A549 (cell line): ENCODE measurements at places on chromosomes 7 and 10.

DNA sequence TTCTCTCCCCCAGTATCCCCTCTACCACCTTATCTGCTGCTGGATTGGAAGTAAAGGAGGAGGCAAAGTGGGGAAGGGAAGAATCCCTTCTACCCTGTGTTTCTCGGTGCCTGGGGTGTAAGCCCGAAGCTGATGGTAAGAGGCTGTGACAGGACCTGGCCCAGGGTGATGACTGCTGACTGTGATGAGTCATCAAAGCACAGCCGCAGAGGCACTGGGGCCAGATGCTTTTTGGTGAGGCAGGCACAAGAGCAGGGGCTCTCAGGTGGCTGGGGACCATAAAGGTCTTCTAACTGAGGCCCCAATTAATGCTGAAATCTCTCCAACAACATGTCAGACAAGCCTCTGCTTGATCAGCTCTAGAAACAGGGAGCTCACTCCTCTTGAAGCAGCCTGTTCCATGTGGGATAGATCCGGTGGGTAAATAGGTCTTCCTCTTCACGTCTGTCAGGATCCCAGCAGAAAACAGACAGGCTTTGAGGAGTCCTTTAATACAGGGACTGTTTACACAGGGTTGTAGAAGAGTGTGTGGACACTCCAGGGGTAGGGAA lies 86.1 kb upstream of the PCBD1 start:
- DNase-seq: peak; percentile 49

GRCh38 chr10:88156341-88156740 lies 292.9 kb downstream of the PTEN start:
- no peak for DNase-seq

DNA sequence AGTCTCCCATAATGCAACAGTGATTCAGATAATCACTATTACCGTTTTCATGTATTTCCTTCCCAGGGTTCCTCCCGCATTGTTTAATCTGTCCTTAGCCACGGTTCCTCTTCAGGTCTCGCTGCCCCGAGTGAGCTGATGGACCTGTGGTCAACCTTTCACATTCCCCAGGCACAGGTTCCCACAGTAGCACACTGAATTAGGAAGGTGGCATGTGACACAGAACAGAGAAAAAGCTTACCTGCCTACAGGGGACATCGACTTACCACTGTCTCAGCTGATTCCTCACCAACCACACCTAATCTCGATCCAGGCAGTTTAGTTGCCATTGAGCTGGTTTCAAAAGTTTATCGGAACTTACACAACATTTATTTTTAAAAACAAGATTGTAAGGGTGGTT lies 72.2 kb downstream of the MTURN start:
- no peak for DNase-seq

GRCh38 chr7:86130268-86130667 lies 513.4 kb upstream of the GRM3 start:
- DNase-seq: no peak

GRCh38 chr10:122021379-122021778 lies 32.4 kb downstream of the TACC2 start:
- DNase-seq: no peak

DNA sequence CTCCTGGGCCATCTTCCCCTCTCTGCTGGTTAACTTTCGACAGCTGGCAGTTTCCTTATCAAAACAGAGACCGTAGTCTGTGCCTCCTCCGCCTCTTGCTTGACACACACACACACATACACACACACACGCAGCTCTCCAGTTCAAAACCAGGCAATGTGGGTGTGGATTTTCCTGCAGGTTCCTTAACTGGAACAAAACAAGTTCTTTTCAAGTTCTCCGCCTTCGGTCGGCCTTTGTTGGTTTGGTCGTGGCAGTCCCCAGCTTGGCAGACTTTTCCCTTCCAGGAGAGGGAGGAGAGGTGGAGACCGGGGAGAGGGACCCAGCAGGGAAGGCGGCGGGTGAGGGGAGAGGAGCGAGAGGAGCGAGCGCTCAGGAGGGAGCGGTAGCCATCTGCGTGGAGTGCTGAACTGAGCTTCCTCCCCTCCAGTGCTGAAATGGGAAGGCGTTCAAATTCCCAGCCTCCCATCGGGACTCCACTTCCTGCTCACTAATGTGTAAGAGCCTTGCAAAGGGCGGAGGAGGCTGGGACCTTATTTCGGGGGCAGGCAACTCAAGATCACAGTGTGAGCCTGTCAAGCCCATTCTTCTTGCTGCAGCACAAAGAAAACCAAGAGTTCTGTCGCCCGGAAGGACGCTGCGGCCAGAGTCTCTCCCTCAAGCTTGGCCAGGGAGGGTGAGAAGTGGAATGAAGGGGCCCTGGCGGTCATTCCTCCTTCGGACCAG lies 120.6 kb downstream of the PRPF18 start:
- peak; percentile 61 for DNase-seq

- DNase-seq: no peak
Observed at GRCh38 chr10:123897146-123897545, 5.5 kb upstream of the CPXM2 start.

- DNase-seq: no peak
Observed at GRCh38 chr10:36559412-36560400, 565.7 kb upstream of the ANKRD30A start.

- no peak for DNase-seq
Observed at GRCh38 chr7:128082431-128082830, 51.2 kb upstream of the LRRC4 start.

DNA sequence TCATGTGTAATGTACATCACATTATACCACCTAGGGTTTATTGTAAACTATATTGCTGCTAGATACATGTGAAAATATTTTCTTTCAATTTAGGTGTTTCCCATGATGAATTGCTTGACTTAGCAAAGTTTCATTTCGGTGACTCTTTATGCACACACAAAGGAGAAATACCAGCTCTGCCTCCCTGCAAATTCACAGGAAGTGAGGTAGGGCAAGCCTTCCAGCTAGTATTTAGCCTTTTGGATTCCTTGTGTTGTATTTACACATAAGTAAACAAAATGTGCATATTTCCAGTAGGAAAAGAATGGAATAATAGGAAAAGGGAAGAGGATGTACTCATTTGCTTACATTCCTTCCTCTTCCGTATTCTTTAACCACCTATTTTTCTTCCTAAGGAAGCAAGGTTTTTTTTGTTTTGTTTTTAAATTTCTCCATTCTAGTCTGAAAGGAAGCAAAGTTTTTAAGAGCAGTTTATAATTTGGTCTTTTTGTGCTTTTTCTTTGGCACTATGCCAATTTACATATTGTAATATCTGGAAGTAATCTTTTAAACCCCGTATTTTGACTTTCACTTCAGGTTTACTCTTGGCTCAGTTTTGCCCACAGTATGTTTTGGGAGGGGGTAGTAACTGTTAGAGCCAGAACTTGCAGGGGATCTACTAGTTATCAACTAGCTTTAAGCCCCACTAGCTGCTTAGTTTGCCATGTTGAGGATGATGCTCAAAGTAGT lies 10.4 kb downstream of the PMPCB start:
- no peak for DNase-seq

DNA sequence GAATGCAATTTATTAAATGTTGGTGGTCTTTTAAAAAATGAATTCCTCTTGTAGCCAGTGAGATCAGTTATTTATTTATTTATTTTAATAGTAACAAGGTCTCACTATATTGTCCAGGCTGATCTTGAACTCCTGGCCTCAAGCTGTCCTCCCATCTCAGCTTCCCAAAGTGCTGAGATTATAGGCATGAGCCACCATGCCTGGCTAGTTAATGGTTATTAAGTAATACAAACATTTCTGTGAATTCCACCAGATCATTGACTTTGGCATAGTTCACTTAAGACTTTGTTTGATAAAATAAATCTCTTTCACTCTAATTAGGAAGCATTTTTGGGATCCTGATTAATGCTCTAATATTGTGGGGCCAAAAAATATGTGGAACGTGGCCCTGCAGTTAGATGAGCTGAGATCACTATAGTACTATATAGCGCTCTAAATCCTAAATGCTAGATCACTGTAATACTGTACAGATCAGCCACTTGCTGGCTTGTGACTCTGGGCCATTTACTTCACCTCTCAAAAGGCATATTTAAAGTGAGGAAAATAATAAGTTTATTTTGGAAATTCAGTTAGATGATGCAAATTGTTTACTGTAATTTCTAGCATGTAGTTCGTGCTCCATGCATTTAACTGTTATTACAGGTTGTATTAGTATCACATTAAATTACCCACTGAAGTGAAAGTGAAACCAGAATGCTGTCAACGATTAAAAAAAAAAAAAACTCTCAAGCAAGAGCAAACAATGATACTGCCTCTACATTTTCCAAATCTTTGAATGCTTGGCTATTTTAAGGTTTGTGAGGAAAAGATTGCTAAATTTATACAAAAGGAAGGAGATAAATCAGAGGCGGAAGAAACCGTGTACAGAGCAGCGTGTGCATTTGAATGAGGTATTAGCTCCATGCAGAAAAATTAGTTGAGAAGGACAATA lies 15.9 kb upstream of the FAS start:
- DNase-seq: no peak

- DNase-seq: no peak
Observed at GRCh38 chr10:101155896-101156295, 24.8 kb downstream of the TLX1 start.

GRCh38 chr10:129568583-129569344 lies 101.7 kb downstream of the MGMT start:
- no peak for DNase-seq

GRCh38 chr10:7424919-7425318 lies 14.1 kb upstream of the SFMBT2 start:
- DNase-seq: no peak

DNA sequence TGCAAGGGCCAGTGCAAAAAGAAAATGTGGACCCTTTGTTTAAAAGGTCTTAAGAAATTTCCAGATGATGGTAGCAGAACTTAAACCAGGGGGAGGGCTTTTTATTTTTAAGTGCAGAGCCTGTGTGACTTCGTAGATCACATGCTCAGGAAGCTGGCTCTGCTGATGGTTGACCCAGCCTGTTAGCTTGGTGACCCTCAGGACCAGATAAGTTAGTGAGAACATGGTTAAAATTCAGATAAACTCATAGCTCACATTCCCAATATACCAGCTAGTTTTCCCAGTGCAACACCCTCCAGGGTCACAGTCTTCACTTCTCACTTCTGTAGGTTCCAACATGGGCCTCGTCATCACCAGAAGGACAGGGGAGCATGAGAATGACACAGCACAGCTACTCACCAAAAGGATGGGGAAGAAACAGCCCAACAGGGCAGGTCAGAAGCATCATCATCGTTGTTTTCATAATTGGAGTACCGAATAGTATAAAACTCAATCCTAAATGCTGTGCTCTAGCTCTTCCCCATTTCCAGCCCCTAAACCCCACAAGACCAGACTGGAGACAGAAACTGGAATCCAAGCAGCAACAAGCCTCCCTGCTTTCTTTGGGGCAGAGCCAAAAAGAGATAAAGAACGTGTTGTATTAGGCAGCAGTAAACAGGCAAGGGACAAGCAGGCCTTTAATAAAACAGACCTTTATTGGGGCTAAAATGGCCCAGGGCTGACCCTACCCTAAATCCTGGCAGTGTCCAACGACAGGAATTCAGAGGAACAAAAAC lies 102.2 kb upstream of the ANKRD1 start:
- no peak for DNase-seq

- DNase-seq: no peak
Observed at GRCh38 chr7:106812027-106812643, 52.9 kb upstream of the PIK3CG start.

DNA sequence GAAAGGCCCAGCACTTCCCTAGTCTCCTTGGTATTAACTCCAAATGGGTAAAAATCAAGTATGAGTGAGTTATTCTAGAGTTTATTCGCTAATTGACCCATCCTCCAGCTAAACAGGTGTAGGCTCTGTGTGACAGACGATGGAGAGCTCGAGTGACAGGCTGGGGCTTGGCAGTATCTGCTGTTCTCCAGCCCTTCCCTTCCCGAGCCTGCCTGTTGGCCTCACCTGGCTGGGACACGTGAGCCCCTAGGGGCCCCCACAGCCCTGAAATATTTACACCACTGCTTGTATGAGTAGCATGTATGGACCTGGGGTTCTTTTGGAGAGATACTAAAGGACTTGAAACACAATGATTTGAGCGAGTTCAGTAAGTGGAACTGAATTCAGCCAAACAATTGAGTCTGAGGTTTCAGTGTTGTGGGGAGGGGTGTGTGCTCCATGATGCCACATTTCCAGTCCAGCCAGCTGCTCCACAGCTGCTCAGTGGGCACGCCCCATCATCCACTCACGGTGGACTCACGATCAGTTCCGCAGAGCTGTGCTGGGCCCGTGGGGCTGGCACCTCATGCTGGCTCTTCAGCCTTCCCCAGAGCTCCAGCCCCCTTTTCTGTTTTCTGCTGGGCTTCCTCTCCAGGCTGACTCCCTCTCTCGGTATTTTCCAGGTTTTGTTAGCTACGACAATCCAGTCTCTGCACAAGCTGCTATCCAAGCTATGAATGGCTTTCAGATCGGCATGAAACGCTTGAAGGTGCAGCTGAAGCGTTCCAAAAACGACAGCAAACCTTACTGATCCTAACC lies 283.0 kb downstream of the USP6NL start:
- no peak for DNase-seq

GRCh38 chr7:51310131-51310583 lies 6.5 kb downstream of the COBL start:
- no peak for DNase-seq

GRCh38 chr10:19904202-19904661 lies 88.0 kb downstream of the PLXDC2 start:
- DNase-seq: no peak

GRCh38 chr10:12428447-12429135 lies 79.2 kb downstream of the CAMK1D start:
- no peak for DNase-seq

DNA sequence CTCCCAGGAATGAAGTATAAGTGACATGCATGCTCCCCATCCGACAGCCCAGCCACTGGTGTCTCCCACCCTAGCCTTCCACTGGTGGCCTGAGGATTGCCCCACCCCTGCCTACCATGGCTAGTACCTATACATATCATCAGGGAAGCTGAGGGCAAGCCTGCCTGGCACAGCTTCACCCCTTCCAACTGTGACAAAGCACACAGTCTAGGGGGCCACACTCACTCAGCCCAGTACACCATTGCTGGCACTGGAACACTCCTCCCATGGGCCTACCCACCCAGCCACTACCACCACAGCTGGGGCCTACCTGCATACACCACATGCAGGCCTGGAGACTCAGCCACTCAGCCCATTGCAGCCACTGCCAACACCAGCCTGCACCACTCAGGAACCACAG lies 393.1 kb upstream of the STEAP1 start:
- DNase-seq: no peak

DNA sequence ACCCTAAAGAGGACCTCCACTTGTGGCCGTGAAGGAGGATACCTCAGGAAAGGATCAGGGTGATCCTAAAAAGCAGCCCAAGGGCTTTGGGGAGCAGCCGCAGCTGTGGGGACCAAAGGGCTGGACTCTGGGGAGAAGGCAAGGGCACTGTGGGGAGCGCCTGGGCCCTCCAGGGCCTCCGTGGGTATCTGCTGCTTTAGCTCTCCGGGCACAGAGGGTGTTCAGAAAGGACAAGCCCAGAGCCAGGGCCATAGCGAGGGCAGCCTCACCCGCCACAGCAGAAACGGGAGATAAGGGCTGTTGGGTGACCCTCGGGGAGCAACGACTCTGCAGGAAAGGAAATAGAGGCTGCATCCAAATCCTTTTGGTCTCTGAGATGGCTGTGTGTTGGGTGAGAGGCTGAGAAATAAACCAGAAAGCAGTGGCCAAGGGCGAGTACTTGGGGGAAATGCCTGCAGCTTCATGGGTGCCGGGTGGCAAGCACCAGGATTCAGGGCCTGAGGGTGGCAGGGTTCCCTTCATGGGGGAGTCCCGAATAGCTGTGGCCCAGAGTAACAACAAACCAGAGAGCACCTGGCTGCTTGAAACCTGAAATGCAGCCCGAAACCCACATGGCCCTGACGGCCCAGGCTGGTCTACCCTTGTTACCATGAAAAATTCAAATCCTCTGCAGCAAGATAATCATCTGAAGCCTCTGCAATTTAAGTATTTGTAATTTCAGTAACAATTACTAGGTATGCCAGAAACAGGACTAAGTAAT lies 95.2 kb downstream of the VIPR2 start:
- no peak for DNase-seq

- DNase-seq: no peak
Observed at GRCh38 chr7:32058002-32058401, 12.2 kb downstream of the PDE1C start.
